ENCODE measurements at places on chromosomes 12 and 14.

GRCh38 chr14:32419429-32419828 lies 90.3 kb downstream of the AKAP6 start:
- DNase-seq, result no peak

DNA sequence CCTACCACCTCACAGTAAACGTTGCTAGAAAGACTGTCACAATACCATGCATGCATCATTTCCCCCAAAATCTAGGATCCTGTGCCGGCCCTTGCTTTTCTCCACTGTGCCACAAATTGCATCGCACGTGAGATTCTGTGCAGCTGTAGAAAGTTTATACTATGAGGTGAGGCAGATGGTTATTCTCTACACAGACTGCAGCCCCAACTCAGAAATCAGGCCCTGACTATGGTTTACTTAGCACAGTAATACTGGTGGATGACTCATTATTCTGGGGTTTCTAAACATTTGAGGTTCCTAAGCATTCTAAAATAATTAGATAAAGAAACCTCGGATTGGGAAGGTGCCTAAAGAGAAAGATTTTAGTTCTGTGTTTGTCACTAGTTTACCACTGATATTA lies 163.8 kb upstream of the CCDC198 start:
- no peak for DNase-seq

DNA sequence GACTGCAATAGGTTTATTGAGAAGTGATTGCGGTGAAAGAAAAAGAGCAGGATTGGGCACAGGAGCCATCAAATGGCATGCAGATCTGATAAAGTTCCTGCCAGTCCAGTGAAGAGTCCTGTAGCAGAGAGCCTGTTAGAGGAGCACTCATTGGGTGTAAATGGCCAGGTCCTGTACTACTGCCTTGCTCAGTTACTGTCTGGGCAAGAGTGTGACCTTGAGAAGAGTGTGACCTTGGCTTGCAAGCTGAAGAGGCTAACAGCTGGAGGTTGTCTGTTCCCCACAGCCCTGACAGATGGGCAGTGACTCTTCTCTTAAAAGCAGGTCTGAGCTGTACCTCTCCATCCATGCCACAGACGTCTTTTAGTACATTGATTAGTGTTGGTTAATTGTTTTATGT lies 148.6 kb upstream of the SLC38A2 start:
- no peak for DNase-seq

DNA sequence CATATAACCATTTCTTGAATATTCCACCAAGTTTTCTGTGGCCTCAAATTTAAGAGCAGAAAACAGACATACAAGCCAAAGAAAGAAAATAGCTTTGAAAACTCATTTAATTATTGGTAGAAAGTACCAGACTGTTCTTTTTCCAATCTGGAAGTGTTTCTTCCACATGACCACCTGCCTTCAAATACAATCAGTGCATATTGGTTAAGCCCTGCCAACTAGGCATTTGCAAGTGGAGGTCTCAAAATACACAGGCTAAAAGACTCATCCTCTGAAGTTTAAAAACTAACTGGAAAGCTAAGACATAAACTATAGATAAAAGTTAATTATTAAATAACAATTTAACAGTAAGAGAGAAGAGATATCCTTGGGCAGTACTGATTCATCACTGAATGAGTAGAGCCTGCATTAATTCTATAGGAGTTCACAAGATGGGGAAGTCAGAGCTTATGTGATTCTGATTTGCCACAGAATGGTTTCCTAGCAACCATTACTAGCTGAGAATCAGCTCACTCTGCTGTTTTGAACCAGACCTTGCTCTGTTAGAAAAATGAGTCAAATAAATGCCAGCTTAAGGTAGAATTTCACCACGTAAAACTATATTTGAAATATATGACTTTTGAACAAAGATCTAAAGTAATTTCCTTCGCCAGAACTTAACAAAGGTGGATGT lies 433.8 kb downstream of the FUT8 start:
- DNase-seq, result no peak

DNA sequence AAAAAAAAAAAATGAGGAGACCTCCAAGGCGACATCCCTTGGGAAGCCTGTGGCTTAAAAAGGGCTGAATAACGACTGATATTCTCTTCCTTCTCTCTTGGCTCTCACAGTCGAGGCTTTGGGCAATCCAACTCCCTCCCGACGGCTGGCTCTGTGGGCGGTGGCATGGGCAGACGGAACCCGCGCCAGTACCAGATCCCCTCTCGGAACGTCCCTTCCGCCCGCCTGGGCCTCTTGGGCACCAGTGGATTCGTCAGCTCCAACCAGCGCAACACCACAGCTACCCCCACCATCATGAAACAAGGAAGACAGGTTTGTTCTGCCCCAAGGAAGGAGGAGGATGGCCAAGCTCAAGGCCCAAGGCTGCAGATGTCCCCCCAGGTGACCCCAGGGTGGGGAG lies 127.8 kb downstream of the GCH1 start:
- DNase-seq, result no peak

DNA sequence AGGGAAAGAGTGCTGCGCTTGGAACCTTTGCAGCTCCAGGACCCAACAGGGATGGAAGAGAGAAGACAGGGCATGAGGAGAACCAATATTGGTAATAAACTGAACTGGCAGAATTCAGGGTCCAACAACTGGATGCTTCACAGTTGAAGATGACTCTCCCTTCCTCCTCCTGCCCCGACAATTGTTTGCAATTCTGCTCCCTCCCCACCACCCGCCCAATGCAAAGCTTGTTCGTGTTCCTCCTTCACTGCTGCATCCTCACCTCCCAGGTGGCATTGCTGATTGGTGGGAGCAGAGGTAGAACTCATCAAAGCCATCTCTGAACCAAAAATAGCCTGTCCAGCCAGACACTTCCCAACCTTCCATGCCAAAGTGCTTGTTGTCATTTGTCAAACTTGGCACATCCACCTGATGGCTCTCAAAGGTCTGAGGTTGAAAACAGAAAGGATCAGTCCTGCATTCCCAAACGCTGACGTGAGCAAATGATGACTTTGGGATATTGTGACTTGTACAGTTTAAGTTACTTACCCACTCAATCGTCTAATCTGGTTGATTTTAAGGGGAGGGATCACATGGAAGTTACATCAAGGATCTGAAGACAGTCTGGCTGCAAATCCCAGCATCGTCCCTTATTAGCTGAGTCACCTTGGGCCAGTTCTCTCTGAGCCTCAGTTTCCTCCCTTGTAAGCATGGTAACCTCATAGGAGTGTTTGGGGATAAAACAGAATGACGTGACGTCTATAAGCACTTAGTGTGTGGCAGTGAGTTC lies 242.6 kb upstream of the CRY1 start:
- no peak for DNase-seq

All from stimulated activated CD8-positive, alpha-beta memory T cell treated with anti-CD3 and anti-CD28 coated beads, Interleukin-7, amount 100 ng/mL, for 4 hours (primary cell).